ENCODE measurements at places on chromosomes 3 and 15. TPM values are rescaled to one million over a fixed set of nuclear protein-coding genes. Genes with fewer than 3 reads are reported as not detected.

MYO5C gene
- total RNA-seq = 35.3 TPM

DNA sequence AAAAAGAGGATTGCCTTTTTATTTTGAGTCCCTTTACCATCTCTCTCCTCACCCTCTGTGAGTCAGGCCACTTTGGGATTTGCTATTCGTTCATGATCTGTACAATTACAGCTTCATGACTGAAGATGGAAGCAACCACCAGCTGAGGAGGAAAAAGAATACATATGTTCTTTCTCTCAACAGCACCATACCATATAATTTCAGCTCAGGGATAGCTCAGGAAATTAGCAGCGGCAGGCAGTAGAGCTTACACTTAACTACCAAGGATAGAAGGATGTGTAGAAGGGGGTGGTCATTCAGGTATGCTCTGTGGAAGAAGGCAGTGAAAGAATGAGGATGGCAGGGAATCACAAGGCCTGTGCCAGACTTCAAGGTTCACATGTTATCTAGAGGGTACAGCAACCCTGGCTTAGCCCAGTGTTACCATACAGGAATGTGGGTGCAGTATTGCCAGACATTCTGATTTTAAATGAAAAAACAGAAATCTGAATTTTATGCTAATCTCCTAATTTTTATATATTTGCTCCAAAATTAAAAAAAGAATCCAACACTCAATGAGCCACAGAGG is 17.9 kb downstream of the PLS1 start:
- H3K4me3 ChIP-seq = no peak overlapping the region
- H3K36me3 ChIP-seq = no peaks in the 10 kb centered on the region
- no peak for DNase-seq

NPAP1 gene
- 0.41 TPM for total RNA-seq

- H3K27me3 ChIP-seq = no peaks in the 10 kb centered on the region
- DNase-seq = no peak
- H3K27ac ChIP-seq = no peak overlapping the region
- no peak overlapping the region for H3K4me3 ChIP-seq
- H3K36me3 ChIP-seq = no peaks in the 10 kb centered on the region
Observed at GRCh38 chr3:111662907-111663306, 67.8 kb upstream of the ZBED2 start.

- no peaks in the 10 kb centered on the region for H3K27me3 ChIP-seq
- no peaks in the 10 kb centered on the region for H3K4me1 ChIP-seq
- no peak overlapping the region for H3K4me3 ChIP-seq
- H3K27ac ChIP-seq = no peak overlapping the region
- H3K36me3 ChIP-seq = no peaks in the 10 kb centered on the region
Observed at GRCh38 chr15:64875641-64876223, 34.0 kb downstream of the PLEKHO2 start.
